ENCODE measurements at places on chromosomes 7 and 10.

DNA sequence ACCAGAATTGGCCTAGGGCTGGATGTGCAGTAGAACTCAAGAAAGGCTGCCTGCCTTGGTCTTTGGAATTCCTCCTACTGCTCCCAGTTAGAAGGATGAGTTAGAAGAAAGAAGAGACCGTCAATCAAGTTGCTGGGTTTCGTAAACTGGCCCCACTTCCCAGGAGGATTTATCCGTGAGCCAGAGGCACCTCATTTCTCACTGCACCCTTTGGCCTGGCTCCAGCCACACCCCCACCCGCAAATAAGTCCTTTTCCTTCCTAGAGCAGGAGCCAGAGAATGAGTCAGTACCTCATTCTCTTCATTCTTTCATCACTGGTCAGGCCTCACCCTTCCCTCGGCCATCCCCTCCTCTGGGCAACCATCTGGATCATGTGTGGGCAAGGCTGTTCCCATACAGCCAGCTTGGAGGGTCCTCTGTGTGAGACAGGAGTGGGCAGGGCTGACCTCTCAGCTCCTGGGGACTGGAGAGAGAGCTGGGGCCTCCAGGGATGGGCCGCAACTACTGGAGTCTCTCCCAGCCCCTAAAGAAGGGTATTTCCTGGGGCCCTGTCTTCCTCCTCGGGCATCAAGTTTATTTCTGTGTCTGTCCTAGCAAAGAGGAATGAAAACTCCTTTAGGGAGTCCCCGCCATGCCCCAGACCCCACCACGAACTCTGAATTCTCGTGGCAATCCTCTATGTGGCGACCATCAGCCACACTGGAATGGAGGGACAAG is 87.2 kb upstream of the DUSP5 start:
- DNase-seq, result no peak

DNA sequence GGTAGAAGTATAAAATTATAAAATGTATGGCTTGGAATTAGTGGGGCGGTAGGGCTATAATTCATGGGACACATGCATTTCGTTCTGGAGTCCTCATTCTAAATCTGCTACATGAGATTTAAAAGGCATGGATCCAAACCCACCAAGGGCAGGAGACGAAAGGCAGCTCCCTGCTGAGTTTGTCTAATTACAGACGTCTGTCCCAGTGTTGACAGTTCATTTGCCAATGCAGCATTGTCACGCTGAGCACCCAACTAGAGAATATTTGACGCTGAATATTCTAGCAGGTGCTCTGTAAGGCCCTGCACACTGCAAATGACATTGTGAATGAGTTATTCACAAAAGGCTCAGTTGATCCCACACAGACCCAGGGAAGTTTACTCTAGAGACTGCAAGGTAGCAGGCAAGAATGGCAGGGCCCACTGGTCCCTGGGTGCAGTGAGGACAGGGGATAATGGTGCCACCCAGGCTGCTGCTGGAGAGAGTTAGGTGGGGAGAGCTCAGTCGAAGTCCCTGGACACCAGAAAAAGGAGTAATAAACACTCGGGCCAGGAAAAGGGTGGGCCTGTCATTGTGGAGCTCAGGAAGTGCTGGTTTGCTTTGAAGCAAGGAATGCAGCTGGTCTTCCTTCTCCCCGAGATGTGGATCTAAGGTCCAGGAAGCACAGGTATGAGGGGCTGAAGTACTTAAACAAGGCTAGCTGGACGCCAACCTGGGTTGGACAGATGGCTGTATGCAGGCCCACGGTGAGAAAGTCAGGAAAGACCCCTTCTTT is 75.0 kb upstream of the JCAD start:
- DNase-seq, result no peak

DNA sequence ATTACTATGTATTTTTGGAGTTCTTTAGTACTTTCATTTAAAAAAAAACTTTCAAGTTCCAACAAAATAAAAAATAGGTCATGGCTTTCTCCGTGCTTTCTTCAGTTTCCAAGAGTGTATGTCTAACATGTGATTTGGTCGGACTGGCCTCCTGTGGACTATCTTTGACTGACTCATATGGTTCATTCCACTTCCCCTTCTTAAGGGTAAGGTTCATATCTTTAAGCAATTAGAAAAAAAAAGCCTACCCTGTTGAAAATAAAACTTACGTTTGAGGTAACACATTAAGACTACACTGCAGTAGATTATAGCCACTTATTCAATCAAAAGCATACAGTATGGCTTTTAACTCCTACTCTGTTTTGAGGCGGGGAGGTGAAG is 112.8 kb upstream of the AHR start:
- DNase-seq, result no peak

- DNase-seq, result no peak
These were observed 625.1 kb upstream of the ANKRD30A start for GRCh38 chr10:36500266-36500665.

DNA sequence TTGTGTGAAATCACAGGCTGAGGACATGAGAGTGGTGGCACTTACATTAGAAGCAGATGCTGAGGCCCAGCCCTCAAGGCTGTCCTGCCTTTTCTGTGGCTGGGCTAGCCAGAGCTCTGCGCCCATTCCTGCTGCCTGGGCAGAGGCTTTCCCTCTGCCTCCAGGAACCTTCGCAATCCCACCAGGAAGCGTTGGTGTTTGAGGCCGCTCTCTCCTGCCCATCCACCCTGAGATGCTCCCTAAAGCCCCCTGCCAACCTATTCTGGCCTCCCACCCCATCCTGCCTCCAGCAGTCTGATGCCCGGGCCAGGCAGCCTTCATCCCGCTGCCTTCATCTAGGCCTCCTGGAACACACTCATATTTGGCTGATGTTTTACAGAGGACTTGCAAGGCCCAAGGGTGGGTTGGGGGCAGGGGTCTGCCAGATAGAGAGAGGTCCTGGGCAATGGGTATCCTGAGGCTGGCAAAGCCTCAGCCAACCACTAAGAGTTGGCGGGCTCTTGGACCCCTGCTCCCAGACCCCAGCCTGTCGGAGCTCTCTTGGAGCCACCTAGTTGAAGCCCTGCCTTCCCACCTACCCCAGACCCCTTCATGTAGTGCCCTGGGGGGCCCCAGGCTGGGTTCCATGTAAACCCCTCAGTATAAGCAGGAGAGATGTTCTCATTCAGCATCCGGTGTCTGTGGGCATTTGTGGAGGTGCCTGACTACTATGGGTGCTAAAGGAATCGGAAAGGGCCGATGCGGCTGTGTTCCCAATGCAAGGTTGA is 32.7 kb downstream of the LDB3 start:
- DNase-seq, result no peak

GRCh38 chr7:2140216-2141020 is 92.3 kb downstream of the MAD1L1 start:
- no peak for DNase-seq

- no peak for DNase-seq
These were observed 15.4 kb upstream of the HIBADH start for GRCh38 chr7:27677912-27678612.

DNA sequence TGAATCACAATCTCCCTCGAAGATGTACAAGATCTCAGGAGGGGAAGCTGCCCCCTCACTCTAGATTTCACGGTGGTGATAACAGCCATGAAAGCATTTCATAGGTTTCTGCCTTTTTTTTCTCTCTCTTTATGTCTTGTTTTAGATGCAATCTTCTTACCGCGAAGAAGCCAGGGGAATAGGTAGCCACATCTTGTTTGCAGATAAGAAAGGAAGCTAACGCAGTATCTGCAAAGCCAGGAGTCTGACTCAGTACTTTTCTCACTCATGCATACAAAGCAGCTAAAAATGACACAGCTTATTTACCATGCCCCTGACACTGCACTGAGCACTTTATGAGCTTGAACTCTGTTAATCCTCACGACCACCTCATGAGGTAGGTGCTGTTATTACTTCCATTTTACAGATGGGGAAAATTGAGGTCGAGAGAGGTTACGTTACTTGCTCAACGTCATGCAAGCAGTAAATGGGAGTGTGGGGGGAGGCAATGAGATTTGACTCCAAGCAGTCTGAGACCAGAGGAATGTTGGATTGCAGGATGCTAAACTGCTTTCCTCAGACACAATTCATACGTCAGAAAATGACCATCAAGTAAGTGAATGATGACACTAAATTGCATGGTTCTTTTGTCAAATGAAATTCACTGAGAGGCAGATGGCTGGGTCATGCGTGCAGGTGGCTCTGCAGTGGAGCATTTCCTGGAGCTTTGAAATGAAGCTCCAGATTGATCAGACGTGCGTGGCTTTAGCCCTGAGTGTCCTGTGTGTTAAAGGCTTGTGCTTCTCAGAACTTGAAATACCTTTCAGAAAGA is 3.3 kb downstream of the MAP3K8 start:
- no peak for DNase-seq

- DNase-seq, result no peak
These were observed 493 bp downstream of the ZMIZ2 start for GRCh38 chr7:44748948-44749731.

GRCh38 chr10:129548600-129548999 is 81.6 kb downstream of the MGMT start:
- DNase-seq, result no peak
